ENCODE measurements at places on chromosomes 6 and 20.

- no peak for DNase-seq
Observed at GRCh38 chr6:149332602-149333265, 15.2 kb downstream of the TAB2 start.

GRCh38 chr20:48737434-48738093 lies 90.2 kb downstream of the PREX1 start:
- no peak for DNase-seq

- DNase-seq: no peak
Observed at GRCh38 chr6:16471222-16471909, 233.0 kb downstream of the GMPR start.

GRCh38 chr6:86937219-86938079 lies at the start of gene HTR1E:
Gene HTR1E (plus strand): TSS chr6:86937528. CDS start chr6:87015335, 77,807 bp downstream.
- no peak for DNase-seq

- peak; percentile 56 for DNase-seq
Observed at GRCh38 chr6:52995913-52996645, 995 bp upstream of the GSTA4 start.

- no peak for DNase-seq
Observed at GRCh38 chr20:53216856-53217576, 244.9 kb downstream of the TSHZ2 start.

- DNase-seq: no peak
Observed at GRCh38 chr20:35048739-35049138, 43.9 kb downstream of the TRPC4AP start.

GRCh38 chr20:6501061-6501460 lies 266.4 kb upstream of the BMP2 start:
- peak; percentile 73 for DNase-seq

GRCh38 chr6:168247443-168248147 lies 72.0 kb downstream of the DACT2 start:
- no peak for DNase-seq

DNA sequence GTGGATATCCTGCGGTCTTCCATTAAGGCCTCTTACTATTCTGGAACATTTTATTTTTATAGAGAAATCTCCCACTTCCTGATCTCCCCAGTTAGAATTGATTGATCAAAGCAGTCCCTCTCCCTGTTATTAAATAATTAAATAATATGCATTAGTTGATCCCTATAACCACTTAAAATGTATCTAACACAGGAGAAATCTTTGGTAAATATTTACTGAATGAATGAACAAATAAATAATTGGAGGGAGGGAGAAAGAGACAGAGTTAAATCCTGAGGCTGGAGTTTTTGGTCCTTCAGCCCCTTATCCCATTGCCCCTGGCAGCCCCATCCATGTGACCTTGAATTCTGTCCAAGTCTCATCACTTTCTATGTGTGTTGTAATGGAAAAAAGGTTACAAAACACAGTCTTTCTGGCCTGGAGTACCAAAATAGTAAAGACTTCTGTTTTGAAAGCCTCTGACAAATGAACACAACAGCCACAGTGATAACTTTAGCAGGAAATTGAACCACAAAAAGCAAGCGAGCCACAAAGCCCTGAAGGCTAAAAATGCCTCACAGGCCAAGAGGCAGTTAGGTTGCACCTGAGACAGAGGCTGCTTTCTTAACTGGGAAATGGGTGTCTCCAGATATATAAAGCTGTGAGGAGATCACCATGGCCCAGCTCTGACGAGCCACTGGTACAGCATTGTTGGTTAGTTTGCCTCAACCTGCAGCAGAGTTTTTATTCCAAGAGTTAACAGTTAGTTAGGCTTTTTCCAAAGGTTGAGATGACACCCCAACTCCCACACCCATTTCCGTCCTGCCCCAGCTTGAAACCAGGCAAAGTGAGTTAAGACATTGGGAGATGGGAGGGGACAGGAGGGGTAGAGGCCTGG lies 11.3 kb downstream of the NT5E start:
- no peak for DNase-seq

DNA sequence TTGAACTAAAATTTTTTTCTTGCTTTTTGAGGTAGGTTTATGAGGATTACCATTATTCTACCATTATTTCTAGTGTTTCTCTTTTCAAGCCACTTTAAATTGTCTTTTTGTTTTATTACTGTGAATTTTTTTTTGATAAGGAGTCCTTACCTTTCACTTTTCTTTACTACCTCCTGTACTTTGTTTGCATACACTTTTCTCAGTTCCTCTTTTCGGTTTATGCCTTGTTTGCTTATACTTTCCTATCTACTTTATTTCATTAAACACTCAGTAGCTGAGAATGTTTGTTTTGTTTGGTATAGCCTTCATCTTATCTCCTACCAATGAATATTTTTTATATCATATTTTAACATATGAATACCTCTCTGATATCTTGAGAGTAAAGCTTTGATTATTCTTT lies 147.9 kb downstream of the TFAP2B start:
- DNase-seq: no peak

GRCh38 chr6:11307226-11307625 lies 74.8 kb upstream of the NEDD9 start:
- DNase-seq: no peak

DNA sequence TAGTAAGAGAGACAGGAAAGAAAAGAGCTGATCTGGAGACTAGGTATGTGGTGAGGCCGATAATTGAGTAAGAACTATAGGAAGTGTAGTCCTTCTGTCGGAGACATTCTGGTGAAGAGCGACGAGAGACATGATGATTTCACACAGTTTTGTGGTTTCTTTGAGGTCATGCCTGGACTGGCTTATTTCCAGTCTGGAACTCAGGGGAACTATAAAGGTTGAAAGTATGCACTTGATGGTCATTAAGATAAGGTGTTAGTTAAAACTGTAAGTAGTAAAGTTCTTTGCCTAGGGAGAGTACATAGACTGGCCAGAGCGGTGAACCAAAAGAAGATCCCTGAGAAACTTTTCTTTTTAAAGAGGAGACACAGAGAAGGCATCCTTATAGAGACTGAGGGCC lies 68.8 kb downstream of the RFX6 start:
- DNase-seq: peak; percentile 31

GRCh38 chr6:13463941-13464340 lies 23.5 kb downstream of the GFOD1 start:
- no peak for DNase-seq

DNA sequence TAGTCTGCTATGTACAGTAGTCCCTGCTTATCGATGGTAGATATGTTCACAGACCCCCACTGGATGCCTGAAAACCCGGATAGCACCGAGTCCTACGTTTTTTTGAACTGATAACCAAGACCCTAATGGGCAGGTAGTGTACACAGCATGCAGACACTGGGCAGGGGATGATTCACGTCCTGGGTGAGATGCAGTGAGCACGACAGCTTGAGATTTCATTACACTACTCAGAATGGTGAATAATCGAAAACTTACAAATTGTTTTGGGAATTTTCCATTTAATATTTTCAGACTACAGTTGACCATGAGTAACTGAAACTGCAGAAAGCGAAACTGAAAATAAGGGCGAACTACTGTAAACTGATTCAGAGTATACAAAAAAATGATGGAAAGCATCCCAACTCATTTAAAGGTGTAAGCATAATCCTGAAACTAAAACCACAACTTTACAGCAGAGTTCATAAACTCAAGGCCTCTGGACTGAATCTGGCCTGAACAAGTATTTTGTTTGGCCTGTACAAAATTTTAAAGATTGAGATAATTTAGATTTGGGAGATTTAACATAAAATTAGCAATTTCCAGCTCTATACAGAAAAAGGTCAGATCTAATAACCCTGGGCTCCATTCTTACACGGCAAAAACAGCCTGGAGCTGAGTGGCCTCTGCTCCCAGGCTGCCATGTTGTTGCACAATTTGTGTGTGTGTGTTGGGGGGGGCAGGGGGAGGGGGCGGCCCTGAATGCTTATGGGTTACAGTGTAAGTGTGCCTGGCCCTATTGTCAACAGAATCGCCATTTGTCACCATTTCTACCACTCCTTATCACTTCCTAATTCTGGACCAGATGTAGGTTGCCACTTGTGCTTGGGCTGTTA lies 34.9 kb downstream of the RNF24 start:
- no peak for DNase-seq

- DNase-seq: no peak
Observed at GRCh38 chr6:150078788-150079187, 9.9 kb upstream of the ULBP3 start.

DNA sequence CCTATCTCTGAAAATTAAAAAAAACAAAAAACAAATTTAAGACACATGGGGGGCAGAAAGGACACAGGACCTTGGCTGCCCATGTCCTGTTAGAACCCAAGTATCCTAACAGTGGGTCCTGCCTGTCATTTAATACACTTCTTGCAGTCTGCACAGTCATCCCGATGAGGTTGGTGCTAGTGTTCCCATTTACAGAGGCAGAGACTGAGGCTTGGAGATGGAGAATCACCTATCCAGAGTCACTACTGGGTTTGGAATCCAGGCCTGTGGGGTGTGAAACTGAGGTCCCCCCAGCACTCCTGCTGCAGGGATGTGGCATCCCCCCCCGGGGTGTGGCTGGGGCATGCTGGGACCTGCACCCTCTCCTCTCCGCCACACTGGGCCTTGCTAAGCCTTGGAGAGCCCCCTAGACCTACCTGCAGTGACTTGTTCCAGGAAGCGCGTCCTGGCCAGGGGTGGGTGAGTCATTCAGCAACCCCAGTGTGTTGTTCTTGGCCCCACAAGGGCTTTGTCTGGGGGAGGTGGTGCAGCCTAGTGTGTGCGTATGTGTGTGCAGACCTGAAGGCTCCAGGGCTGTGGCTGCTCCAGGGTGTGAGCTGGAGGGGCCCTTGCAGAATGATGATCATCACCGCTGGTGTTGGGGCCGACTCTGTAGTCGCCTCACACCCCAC lies 49.7 kb downstream of the BCAS4 start:
- peak; percentile 98 for DNase-seq

DNA sequence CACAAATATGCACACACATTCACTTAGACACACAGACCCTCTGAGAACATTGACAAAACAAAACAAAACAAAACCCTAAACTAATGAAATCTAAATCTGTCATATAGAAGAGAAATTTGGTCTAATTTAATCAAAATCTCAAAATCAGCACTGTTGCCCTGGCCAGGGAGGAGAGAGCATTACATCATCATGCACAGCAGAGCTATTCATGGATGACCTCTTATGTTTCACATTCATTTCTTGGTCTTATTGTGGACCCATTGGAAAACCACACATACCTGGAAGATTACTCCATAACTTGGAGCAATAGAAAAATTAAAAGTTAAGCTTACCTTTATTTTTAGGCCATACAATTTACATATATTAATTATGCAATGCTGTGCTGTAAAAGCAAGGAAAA lies 1223.6 kb upstream of the GJE1 start:
- DNase-seq: no peak

DNA sequence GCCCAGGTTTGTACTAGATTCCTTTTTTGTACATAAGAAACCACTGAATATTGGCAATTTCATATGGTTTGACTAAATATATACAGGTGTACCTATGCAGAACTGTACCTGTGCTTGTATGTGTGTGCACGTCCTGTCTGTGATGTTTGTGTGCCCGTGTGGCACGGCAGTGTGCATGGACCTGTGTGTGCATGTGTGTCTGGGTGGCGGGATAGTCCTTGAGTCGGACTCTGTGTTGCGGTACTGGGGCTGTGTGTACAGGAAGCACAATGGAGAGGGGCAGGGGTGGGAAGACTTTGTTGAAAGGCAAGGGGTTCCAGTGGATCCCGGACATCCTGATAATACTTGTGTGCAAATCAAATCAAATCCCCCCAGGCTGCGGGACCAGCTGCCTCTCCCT lies 3.4 kb upstream of the FAM83C start:
- DNase-seq: no peak

DNA sequence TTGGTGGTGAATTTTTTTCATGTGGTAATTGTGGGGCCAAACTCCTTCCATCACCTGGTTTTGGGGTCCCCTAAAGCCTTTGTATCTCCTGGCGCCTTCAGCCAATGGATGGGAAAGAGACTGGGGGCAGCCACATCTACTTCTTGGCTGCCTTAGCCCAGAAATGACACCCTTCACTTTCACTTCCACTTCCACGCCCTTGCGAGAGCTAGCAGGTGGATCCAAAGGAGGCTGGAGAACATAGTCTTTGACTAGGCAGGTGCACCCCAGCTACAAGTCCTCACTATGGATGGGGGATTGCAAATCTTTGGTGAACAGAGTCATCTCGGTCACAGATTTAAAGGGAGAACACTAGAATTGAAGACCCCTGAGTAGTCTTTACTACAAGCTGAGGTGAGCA lies 70.8 kb downstream of the NDUFAF5 start:
- no peak for DNase-seq

DNA sequence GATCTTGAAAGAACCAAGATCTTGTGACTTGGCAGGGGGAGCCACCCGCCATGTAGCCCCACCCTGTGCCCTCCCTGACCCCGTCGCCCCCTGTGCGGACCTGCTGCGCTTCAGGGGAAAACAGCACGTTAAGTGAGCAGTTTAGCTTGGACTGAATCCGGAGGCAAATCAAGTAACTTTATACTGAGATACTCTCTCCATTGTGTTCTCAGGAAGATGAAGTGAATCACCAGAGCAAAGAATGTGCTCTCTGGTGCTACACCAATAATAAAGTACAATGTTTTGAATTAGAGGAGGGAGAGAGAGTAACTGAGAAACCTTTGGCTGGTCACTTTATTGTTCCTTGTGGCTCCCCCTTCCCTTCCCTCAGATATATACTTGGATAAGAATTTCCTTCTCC lies 83.4 kb downstream of the TXNDC5 start:
- no peak for DNase-seq

- DNase-seq: no peak
Observed at GRCh38 chr20:51284871-51285270, 257.6 kb downstream of the NFATC2 start.

DNA sequence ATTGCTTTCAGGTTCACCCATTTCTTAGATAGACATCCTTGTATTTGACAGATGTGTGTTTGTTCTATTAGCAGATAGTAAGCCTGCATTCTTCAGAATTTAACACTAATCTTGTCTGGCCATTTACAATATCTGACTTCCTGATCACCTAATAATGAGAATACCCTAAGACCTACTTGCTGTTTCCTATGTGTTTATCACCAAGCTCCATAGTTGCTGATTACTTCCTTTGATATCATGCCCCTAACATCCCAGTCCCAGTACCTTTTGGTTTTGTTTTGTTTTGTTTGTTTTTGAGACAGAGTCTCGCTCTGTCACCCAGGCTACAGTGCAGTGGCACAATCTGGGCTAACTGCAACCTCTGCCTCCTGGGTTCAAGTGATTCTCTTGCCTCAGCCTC lies 143.6 kb upstream of the DST start:
- no peak for DNase-seq

DNA sequence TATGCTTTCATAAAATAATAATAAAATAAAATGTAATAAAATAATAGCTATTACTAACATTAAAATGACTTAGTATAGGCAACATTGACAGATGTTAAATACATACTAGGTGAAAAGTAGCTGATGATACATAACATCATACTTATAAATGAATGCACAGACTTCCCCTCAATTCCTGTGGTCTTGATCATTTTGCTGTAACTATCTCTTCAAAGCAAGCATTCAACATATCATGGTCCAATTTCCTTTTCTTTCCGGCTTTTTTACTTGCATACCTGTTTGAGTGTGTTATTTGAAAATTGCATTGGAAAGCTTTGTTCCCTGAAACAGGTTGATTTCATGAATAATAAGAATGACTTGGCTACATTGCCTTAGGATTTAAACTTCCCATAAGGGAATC lies 309.3 kb downstream of the HDGFL1 start:
- DNase-seq: no peak
